ENCODE measurements at places on chromosomes 7 and 10.

GRCh38 chr7:68707159-68707558 is 891.1 kb upstream of the AUTS2 start:
- no peak for DNase-seq

- no peak for DNase-seq
Measured at GRCh38 chr10:96896884-96897589, 64.9 kb downstream of the LCOR start.

- no peak for DNase-seq
Measured at GRCh38 chr10:94027197-94027596, 33.5 kb downstream of the PLCE1 start.

DNA sequence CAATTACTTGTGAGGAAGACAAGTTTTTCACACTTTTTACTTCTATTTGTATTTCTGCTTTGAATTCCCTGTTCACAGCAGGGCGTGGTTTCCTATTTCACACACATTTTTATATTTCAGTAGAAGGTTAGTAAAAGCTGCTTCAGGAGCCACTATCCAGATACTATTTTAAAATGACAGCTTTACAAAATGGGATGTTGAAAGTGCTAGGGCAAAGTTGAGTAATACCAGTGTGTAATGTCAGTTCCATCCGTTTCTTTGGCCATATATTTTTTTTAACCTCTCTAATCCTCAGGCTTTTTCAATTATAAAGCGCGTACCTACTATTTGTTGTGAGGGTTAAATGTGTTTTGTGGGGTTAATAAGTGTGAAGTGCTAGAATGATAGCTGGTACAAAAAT is 276.6 kb downstream of the GPR158 start:
- DNase-seq, result no peak

DNA sequence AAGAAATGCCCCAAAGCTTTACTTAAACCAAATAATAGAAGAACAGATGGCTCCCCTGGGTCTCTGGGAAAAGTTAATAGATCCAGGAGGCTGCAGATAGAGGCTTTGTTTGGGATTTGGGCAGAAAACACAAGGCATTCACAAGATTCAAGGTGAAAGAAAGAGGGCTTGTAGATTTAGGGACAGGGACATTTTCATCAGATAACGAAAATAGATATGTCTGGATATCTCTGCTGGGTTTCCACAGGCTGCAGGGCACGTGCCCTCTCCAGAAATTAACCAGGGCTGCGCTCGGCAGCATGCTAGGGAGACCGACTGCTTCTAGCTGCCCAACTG is 14.9 kb downstream of the CARD11 start:
- DNase-seq, result no peak

GRCh38 chr10:22464966-22465629 is 119.8 kb downstream of the SPAG6 start:
- DNase-seq, result no peak

GRCh38 chr7:140211698-140212097 is 34.9 kb upstream of the KDM7A start:
- no peak for DNase-seq

- no peak for DNase-seq
Measured at GRCh38 chr7:875051-875450, 1.3 kb upstream of the GET4 start.

DNA sequence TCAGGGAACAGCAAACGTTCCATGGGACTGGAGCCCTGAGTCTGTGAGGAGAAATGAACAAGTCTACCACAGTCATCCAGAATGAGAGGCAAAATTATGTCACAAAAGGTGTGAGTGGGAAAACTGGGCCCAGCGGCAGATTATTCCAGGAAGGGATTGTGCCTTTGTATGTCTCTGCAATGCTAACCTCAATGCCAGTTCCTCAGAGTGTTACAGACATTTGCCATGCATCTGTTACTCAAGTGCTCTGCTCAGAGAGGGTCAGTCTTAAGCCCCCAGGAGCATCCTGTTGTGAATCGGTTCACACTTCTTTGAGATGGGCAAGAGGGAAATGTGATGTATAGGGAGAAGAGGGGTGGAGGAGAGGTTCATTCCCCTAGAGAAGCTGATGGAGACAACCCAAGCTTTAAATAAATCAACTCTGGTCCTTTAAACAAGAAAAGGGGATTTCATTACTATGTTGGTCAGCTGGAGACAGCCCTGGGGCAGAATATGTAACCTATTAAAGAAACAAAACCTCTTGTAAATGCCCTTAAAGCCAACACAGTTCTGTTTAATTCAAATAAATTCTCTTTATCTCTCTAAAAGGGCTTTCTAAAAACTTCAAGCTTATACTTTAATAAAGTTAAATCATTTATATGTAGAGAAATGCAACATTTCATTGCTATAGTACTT is 85.9 kb upstream of the GRB10 start:
- no peak for DNase-seq

DNA sequence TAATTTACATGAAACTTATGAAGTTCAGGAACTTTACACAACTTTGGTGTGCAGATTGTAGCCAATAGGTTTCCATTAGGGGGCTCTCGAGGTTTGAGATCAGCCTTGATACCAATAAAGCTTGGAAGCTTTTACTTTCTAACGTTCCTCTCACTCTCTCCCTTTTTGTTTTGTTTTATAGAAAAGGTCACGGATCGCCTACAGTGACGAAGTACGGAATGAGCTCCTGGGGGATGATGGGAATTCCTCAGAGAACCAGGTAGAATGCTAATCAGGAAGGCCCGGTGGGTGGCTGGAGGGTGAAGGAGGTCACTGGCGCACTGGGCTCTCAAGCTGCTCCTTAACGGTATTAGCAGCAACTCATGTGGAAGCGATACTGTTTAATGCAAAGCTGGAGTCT is 79.9 kb downstream of the VTI1A start:
- no peak for DNase-seq

DNA sequence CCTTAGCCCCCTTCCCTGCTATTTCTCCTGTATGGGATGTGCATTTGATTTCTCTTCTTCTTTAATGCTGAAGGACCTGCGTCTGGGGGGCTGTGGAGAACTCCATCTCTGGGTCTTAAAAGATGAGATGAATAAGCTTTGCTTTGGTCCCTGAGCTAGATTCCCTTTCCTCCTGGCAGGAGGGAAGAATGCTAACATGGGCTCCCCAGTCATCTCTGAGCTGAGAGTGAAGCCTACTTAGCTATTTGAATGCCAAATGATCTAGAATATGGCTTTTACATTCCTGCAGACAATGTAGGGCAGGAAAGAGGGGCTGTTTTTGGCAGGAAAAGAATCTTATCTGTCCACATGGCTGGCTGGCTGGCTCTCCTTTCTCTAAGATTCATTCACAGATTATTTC is 62.6 kb upstream of the EFCAB10 start:
- no peak for DNase-seq

GRCh38 chr10:116014871-116015582 is 258.0 kb downstream of the GFRA1 start:
- DNase-seq, result no peak

GRCh38 chr7:121187222-121187621 is 141.6 kb upstream of the WNT16 start:
- DNase-seq, result no peak

DNA sequence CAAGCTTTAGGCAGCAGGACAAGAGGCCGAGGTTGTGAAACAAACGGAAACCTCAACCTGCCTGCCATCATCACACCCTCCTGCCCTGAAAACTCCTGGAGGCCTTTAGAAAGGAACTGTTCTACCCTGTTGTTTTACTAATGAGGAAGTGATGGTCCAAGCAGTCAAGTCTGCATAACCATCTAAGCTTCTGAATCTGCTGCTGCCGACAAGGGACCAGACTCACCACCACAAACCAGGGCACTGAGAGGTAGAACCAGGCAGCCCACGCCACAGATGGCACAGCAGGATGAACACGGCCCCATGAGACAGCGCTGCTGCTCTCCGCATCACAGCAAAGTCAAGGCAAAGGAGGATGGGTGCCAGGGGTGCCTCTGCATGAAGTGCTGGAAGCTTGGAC is 209.4 kb downstream of the CELF2 start:
- no peak for DNase-seq

GRCh38 chr10:103265717-103266329 is 11.1 kb upstream of the INA start:
- DNase-seq, result no peak

GRCh38 chr7:157299613-157300368 is 37.0 kb upstream of the DNAJB6 start:
- no peak for DNase-seq

DNA sequence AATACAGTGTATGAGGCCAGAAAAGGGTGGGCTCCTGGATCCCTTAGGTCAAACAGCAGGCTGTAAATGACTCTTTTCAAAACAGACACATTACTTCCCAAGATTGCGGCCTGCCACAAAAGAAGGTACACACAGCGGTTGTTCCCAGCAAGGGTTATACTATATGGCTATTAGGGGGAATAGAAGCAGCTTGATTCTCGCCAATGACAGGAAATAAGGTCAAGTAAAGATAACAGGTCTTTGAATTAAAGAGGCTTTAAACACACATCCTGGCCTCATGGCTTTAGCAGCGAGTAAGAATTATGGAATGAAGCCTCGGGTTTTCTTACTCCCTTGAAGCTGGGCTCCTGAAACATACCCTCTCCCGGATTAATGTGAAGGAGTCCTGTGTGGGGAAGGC is 58.3 kb downstream of the CYP26A1 start:
- DNase-seq, result no peak

- DNase-seq, result no peak
Measured at GRCh38 chr7:156993021-156993924, 17.2 kb downstream of the MNX1 start.

DNA sequence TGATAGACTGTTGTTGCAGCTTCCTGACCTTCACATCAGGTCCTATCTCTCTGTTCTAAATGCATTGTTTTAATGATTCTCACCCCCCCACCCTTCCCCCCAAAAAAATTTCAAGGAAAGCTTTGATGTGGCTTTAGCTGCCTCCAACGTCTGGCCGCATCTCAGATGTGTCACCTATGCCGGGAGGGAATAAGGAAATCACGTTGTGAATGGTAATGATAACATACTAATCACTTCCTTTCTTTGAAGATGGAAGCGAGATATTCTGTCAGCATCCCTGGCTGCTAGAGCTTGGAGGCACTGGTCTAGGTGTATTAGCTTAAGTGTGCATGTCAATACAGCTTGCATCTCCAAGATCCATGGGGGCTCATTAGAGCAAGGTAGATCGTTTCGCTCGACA is 89.6 kb downstream of the VTI1A start:
- no peak for DNase-seq

DNA sequence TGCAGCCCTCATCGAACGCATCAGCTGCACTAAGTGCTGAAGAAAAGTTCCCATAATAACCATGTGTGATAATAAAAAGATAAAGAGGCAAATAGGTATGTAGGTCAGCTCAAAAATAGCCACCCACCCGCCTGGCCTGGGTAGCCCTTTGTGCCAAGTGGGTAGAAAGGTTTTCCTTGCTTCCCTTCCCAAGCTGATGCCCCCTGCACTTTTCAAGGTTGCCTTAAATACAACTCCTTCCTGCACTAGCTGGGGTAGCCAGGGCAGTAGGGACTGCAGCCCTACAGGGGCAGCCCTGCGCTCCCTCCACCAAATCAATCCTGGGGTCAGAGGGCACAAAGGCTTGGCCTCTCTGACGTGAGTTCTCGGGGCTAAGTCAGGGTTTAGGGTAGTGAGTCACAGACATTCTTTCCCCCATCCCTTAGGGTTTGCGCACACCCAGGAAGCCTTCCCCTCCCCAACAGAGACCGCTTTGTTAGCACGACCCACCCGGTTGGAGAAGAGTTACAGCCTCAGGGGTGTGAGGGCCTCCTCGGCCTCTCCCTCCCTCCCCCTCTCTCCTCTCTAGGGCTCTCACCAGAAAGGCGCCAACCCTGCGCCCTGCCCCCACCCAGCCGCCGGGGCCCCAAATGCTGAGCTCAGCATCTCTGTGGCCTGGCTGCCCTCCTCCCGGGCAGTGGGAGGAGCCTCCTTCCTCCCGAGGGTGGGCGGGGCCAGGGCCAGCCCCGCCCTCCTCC is 13.3 kb upstream of the DDIT4 start:
- peak; percentile 91 for DNase-seq

GRCh38 chr7:11747715-11748485 is 84.1 kb downstream of the THSD7A start:
- DNase-seq, result no peak
